ENCODE measurements at places on chromosomes 2 and 18. TPM values are rescaled to one million over a fixed set of nuclear protein-coding genes. Genes with fewer than 3 reads are reported as not detected.

The CCDC102B gene
- total RNA-seq: 6.4 TPM

DNA sequence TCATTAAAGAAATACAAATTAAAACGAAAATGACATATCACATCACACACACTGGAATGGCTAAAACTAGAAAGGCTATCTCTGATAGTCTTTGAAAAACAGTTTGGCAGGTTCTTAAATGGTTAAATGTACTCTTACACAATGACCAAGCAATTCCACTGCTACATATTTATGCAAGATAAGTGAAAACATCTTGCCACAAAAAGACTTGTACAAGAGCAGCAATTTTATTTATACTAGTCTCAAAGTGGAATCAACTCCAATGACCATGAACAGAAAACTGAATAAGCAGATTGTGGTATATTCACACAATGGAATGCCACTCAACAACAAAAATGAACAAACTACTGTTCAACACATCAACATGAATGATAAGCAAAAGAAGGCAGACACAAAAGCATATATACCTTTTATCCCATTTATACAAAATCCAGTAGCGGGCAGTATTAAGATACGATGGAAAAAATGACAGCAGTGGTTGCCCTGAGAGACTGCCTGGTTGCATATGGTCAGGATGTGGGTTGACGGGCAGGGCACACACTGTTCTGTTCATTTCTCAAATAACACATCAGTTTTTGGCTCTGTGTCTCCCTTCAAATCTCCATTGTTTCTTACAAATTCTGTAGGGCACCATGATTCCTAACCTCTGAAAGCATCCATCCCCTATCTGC is 25.4 kb downstream of the SP100 start:
- no peak for DNase-seq

GRCh38 chr2:168561991-168562390 is 105.9 kb downstream of the CERS6 start:
- DNase-seq: no peak

DNA sequence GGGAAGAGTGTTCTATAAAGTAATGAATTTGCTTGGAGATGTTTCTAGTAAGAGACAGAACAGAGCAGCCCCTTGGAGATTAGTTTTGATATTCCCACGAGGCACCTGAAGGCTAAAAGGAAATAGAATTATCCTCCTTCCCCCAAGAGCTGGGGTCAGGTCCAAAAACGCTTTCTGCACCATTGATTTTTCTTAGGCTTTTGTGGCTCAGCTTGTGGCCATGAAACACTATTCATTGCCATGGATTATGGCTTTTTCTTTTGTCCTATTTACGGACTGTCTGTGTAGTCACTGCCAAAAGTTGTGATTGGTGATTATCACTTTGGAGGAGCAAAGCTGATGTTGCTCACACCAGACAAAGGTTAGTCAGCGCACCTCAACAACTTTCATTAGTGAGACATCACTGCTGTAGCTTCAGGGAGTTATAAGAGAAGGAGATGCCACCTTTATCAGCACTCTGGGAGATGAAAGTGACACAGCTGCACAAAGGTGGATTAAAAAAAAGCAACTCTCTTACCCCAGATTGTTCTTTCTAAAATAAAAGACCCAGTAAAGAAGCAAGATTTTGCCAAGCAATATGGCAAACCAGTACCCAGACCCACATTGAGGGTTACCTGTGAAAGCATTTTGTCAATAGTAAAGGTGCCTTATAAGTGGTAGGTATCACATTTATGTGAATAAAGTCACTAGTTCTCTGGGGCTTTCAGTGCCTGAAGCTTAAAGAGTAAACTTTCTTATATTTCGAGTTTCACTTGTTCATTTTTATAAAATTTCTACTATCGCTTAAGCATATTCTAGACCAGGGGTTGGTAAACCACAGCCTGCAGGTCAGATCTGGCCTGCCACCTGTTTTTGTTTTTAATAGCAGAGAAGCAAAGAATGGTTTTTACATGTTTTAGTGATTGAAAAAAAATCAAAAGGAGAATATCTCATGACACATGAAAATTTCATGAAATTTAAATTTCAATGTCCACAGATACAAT is 10.6 kb downstream of the CXCR4 start:
- no peak for DNase-seq

DNA sequence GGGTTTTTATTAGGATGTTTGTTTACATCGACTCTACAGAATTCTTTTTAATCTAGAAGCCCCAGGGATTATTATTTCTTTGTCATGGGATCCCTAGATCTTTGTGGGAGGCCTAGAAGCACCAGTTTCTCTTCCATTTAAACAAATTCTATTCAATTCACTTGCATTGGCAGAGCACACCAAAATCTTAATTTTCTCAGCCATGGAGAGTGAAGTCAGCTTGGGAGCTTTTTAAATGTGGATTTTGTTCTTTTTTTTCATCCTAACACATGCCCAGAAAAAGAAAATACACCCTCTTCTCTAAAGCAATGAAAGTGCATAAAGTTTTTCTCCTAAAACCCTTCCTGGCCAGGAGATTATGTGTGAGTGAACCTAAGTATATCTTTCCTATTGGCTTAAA is 38.5 kb downstream of the CDCA7 start:
- no peak for DNase-seq

Data from vagina (tissue), 2 donors.